Stimulated activated CD8-positive, alpha-beta memory T cell treated with anti-CD3 and anti-CD28 coated beads, Interleukin-7, amount 100 ng/mL, for 4 hours (primary cell): ENCODE measurements at places on chromosomes 2 and 18.

- no peak for DNase-seq
These were observed 1.5 kb downstream of the HES6 start for GRCh38 chr2:238238311-238238765.

DNA sequence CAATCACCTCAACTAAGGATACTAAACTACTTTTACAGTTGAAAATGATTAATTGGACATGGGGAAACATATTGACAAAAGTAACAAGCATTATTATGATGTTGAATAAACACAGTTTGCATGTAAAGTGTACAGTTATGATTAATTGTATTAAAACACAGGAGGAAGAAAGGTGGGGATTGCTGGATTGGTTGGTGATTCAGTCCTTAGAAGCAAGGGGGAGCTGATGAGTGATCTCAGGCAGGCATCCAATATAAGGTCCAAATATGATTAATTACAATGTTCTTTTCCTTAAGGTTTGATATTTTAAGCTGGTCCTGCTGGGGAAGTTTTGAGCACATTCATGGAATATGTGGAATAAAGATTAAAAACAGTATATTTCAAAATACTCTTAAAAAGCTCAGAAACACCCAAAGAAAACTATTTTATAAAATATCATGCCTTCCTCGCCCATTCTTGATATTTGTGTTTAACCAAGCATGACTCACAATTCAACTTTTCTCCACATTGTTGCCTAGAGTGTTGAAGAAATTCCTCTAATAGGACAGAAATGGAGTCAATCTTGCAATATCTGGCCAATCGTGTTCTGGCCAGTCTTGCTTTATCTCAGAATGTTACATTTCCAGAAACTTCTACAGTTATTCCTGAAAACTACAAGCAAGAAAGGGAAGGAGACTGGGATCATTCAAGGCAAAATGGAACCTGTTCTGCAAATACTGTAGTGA lies 268.2 kb downstream of the RPIA start:
- DNase-seq = no peak

DNA sequence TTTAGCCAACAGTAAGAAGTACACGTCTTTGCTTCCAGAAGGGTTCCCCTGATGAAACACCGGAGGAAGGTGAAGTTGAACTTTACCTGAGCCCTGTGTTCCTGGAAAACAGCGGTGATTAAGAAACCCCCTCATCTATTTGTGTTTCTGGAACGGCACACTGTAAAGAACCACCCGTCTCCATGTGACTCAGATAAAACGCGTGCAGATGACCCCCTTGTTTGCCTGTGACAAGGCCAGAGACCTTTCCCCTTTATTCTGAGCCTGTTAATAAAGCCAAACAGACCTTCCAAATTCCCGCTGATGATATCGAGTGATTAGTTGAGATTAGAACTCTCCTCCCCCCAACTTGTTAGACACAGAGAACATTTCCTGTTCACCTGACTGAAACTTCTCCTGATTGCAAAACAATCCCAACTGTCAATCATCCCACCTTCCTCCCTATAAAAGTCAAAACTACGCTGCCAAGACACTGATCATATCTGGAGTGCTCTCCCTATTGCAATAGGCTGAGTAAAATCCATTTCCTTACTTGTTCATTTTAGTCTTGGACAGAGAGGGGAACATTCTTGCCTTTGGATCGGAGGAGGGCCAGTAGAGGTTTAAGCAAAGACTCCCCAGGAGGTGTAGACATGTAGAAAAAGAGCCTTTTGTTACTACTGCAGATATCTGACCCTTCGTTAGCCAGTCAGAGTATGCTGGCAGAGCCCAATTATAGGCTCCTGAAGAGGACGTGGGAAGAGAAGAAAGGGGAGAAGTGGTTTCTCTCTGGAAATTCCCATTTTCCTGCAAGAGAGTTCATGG lies 914 bp upstream of the IWS1 start:
- DNase-seq = no peak

GRCh38 chr2:102544182-102544581 lies 71.2 kb downstream of the SLC9A4 start:
- DNase-seq = no peak

DNA sequence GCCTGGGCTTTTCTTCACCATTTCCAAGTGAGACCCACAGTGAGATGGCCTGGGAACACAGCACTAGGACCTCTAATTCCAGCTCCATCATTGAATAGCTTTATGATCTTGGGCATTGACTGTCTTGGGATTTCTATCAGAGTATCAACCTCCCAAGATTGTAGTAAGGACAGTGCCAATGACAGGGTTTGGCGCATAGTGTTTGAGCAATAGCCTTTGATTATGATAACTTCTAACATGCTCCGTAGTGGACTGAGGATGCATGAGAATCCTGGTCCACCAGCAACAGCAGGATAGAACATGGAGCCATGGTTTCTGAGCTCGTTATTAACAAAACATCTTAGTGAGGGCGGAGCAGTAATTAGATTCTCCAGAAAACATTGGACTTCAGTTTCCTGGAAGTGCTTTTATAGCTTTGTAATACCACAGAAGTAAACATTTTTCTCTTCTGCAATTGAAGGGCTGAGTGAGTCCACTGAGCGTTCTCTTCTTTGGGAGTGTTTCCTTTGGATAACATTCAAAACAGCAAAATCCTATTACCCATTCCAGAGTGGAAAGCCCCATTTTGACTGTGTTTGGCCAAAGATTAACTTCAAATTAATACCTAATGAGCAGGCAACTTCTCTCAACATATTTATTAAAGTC lies 63.7 kb downstream of the IL1R2 start:
- DNase-seq = no peak

- DNase-seq = no peak
These were observed 81.2 kb downstream of the GBX2 start for GRCh38 chr2:236086971-236087465.

- DNase-seq = no peak
These were observed 731.1 kb downstream of the RNF144A start for GRCh38 chr2:7648221-7648795.

- DNase-seq = no peak
These were observed 28.0 kb upstream of the DDX18 start for GRCh38 chr2:117786520-117786919.

DNA sequence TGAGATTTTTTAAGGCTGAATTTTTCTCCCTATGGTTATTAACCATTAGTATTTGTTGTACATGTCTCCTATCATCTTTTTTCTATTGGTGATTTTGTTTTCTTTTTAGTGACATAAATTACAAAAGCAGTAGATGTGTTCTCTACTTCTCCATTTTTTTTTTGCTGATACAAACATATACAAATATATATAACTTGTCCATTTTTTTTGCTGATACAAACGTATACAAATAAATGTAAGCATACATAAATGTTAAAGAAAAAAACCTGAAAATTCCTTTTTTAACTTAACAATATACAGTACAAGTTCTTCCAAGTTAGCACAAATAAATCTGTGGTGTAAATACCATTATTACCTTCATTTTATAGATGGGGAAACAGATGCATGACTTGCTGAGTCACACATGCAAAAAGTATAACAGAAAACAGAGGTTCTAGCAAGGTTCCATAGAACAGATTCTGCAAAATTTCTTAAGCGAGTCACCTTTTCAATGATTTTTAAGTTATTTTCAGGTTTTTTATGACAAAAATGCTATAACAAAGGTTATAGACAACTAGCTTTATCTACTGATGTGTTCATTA lies 2.1 kb downstream of the MSGN1 start:
- no peak for DNase-seq

DNA sequence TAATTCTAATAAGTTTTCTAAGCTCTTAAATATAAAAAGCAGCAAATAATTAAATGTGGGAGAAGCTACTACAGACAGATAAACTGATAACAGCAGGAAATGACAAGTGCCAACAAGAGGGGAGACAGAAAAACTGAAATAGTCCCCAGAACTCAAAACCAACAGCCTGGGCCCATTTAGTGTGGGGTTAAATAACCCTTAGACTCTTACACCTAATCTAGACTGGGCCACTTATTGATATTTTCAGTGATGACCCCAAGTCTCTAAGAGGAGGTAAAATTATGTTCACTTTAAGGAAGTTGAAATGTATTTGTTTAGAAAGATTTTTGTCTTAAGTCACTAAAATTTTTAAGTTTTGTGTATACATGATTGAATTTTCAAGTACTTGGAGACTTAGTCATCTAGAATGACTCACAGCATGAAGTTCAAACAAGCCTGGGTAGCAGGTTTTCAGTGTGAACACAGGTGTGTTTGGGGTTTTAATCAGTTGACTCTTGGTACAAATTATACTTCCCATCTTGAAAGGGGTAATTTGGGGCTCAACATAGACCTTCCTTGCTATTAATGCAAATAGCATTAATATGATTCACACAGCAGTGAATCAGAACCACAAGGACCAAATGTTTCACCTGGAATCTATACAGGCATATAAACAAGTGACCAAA lies 54.9 kb upstream of the MYO3B start:
- DNase-seq = no peak

GRCh38 chr18:74166386-74166785 lies 18.1 kb downstream of the TIMM21 start:
- DNase-seq = no peak

DNA sequence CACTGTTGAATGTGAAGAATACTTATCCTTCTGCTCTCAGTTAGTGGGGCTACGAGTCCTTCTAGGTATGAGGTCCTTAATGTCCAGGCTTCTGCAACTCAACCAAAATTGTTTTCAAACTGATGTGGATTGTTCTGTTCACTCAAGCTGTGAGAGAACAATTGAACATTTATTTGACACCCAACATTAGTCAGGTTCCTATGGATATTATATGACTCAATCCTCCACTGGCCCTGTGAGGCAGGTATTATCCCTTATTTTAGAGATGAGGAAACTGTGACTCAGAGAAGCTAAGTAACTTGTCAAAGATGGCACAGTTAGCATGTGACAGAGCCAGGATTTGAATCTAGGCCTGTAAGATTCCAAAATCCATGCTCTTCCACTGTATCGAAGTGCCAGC lies 1.2 kb upstream of the LYG2 start:
- no peak for DNase-seq

GRCh38 chr2:57207191-57207590 lies 839.4 kb upstream of the VRK2 start:
- DNase-seq = no peak

DNA sequence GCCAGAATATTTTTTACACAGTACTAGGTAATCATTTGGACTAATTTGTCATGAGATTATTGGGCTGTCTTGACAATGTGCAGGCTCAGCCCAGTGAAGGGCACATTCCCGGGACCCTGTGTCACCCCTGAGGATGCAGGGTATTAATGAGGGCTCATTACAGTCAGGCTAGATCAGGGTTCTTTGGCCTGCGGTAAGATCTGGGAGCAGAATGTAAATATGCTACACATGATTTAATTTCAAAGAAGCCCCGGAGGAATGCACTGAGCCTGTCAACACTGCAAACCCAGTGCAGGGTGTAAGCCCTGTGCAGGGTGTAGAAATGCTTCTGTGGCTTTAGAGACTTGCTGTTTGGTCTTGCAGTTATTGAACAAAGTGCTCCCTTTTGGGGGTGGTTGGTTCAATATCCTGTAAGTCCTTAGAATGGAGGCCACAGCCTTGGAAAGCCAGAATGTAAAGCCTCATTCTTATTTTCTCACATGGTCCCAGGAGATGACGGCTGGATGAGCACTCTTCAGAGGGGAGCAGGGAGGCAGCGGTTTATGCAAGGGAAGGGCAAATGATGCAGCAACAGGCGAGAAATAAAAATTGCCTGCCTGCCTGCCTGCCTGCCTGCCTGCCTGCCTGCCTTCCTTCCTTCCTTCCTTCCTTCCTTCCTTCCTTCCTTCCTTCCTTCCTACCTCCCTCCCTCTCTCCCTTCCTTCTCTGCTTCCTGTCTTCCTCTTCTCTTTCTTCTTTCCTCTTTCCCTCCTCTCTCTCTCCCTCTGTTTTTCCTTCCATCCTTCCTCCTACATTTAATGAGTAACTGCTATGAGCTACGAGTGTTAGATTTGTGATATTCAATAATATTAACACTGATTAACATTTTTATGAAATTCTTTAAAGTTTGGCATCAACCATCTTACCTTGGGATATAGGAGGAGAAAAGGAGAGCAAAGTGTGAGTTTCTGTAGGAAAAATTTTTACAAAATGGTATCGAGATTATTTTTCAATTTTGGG lies 148.8 kb downstream of the VAPA start:
- no peak for DNase-seq

DNA sequence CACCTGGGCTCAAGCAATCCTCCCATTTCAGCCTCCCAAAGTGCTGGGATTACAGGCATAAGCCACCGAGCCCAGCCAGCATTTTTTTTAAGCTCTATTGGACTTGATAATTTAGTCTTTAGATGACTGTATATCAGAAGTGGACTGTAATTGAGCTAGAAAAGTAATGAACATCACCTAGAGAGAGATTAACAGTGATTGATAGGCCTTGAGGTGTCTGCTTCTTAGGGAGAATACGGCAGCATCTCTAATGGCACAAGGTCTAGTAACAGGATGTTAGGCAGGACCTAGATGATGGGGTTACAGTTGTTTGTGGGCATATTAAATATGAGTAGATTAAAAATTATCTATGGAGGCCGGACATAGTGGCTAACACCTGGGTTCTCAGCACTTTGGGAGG lies 17.7 kb upstream of the UGGT1 start:
- DNase-seq = no peak

GRCh38 chr2:95264624-95265023 lies 9.6 kb upstream of the PROM2 start:
- DNase-seq = no peak

- no peak for DNase-seq
These were observed 29.2 kb downstream of the WIPF1 start for GRCh38 chr2:174568425-174568824.

DNA sequence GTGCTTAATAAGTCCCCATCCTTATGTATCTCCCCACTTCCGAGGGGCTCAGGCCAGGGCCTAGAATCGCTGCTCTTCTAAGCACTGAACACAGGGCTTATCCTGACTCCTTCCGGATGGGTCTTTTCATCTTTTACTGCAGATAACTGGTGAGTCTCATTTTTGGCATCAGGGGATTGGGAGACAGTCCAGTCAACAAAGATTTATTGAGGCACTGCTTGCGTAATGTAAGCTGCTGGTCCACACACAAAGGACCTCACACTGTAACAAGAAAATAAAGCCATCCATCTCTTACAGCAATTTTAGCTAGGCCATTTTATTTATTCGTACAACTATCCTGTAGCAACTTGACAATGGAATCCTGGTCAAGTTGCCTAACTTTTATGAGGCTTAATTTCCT lies 600.5 kb downstream of the CNTNAP5 start:
- DNase-seq = no peak
